ENCODE measurements at places on chromosomes 4 and X. TPM values are rescaled to one million over a fixed set of nuclear protein-coding genes. Genes with fewer than 3 reads are reported as not detected.

GRCh38 chr4:109801895-109802319 is at the start of gene CFI:
Gene CFI (minus strand): TSS chr4:109801999. CDS start chr4:109801971, 28 bp downstream.
- DNase-seq = peak; percentile 55

DNA sequence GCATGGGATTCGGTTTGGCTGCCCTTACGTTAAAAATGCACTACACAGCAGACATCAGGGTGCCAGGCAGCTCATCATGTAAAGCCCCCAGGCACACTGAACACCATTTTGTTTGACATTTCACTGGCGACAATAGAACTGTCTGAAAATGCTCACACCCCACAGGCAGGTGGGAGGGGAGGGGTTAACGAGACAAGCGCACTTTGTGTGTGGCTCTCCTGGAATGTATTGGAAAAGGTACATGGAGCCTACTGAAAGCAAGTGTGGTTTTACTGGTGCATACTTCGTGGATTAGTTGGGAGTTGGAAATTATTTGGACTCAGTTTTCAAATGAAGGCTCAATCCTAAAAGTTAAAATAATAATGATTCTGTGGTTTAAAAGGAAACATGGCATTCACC is 31.6 kb upstream of the PPARGC1A start:
- DNase-seq = no peak

- DNase-seq = no peak
Measured at GRCh38 chrX:134883137-134883700, 107.6 kb upstream of the SMIM10 start.

DNA sequence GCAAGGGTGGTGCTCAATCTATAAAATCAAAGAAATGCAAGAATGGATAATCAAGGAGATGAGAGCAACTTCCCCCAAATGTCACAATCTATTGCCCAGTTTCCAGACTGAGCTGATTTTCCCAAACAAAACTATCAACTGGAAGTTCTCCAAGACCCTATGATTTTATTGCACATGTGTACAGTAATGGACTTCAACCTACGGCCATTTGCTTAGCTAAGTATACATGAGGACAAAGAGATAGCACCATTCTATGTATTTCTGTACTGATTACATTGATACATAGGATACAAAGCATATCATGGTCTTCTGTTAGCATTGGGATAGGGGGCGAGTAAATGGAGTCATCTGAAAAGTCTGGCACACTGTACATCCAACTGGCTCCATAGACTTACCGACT is 407.8 kb downstream of the GABRG1 start:
- no peak for DNase-seq

- DNase-seq = no peak
Measured at GRCh38 chr4:126028876-126029275, 714.1 kb downstream of the FAT4 start.

GRCh38 chrX:81286608-81287007 is 84.7 kb downstream of the SH3BGRL start:
- DNase-seq = no peak

DNA sequence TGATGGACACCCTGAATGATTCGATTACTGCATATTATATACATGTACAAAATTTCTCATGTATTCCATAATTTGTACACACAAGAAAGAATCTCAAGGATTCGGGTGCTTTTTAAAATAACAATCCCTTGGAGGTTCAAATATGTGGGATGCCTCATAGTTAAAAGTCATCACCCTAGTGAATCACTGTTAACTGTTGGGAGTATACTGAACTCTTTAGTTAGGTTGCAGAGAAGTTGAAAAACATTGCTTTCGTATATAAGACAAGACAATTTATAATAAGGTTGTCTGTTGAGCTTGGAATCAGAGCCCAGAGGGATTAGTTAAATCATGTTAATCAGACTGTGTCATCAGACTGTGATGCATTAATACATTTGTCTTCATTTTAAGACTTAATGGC is 15.6 kb downstream of the DCK start:
- no peak for DNase-seq

DNA sequence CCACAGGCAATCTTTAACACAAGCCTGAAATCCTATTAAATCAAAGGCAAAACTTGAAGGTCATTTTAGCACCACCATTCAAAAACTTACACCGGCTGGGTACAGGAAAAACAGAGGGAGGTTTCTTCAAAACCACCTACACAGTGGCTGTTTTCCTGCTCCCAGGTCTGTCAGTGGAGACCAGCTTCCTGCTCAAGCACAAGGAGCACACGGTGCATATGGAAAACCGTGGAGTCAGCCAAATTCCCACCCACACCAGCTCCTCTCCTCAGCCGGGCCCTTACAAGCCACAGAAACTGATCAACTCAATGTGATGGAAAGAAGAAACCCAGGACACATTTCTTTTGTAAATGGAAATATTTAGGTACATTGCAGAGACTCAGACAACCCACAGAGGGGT is 14.3 kb upstream of the FAM241A start:
- DNase-seq = no peak

DNA sequence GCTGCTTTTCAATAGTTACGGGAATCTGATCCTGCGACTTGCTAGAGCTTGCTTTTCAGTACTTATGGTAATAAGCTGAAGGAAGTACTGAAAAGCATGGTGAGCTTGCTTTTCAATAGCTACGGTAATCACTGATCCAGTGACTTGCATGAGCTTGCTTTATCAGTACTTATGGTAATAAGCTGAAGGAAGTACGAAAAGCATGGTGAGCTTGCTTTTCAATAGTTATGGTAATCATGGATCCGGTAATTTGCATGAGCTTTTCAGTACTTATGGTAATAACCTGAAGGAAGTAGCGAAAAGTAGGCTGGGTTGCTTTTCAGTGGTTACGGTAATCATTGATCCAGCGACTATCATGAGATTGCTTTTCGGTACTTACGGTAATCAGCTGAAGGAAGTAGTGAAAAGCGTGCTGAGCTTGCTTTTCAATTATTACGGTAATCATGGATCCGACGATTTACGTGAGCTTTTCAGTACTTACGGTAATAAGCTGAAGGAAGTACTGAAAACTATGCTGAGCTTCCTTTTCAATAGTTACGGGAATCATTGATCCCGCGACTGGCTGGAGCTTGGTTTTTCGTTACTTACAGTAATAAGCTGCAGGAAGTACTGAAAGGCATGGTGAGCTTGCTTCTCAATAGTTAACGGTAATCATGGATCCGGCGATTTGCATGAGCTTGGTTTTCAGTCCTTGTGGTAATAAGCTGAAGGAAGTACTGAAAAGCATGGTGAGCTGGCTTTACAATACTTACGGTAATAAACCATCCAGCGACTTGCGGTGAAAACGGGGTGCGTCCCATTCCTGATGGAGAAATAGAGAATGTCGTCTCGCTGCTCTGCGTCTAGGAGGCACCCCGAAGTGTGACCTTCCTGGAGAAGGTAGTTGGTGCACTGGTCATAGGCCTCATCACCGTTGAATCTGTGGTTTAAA is 6.5 kb downstream of the CRLF2 start:
- DNase-seq = peak; percentile 84

- DNase-seq = no peak
Measured at GRCh38 chr4:53004497-53005148, 142.5 kb downstream of the RASL11B start.

DNA sequence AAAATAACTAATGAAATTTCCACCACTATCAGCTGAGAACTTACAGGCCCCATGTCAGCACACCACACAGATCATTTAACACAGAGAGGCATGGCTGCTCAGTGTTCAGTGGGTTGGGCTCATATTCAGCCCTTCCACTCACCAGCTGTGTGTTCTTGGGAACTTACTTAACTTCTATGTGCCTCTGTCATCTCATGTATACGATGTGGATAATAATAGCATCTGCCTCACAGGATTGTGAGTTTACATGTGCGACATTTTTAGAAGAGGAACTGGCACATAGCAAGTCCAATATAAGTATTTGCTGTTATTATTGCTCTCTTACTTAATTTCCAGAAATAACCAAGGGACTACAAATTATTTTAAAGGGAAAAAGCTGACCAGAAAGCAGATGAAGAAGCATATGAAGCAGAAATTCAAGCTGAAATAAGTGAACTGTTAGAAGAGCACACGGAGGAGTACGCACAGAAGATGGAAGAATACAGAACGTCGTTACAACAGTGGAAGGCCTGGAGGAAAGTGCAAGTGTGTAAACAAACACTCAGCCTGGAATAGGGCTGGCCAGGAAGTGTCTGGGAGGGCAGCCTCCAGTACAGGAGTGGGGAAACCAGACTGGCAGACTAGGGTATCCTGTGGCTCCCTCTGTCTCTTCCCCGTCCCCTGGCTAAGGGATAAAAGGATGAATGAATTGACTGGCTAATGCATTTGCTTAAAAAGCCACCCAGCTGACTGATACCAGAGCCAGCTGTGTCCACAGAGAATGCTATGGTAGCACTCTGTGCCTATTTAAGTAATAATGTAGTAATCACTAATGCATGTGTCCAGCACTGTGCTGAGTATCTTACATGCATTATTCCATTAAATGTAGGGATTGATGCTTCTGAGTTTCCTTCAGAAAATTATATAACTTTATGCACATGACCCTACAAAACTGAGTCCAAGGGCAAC is 67.1 kb downstream of the CC2D2A start:
- DNase-seq = no peak

- DNase-seq = no peak
Measured at GRCh38 chr4:87490664-87491369, 38.4 kb downstream of the SPARCL1 start.

- DNase-seq = no peak
Measured at GRCh38 chrX:24229976-24230375, 80.4 kb downstream of the ZFX start.

DNA sequence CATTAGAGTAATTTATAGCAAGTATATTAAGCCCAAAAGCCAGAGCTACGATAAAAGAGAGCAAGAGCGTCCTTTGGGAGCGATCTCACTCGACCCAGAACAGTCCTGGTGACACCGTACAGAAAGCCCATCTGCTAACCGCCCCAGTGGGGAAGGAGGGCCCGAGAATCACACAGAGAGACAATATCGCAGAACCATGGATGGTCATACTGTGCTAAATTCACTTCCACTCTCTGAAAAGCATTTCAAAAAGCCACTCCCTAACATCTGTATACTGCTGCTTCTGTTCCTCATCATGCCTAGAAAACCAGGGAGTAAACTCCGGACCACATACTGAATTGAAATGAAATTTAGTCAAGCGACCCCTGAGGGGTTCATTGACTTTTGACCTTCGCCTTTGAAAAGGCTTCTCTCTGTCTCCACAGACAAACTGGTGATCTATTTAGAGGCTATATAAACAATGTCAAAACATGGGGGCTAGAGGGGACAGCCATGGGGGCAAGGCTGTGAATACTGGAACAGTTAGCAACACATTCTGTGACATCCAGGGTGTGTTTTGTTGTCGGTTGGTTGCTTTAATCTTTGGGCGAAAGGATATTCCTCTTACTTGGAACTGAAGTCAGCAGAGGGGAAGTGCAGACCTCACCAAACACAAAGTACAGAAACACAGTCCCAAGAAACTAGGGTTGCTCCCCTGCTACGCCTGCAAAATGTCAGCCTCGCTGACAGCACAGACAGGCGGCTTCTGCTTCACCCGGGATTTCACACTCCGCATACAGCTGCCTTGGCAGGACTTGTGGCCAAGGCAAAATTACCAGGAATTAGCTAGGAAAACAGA is 129.0 kb upstream of the RASGEF1B start:
- no peak for DNase-seq

- no peak for DNase-seq
Measured at GRCh38 chr4:16075975-16076757, 7.7 kb downstream of the PROM1 start.

- DNase-seq = no peak
Measured at GRCh38 chr4:155693015-155693663, 26.5 kb downstream of the GUCY1A1 start.

- DNase-seq = peak; percentile 27
Measured at GRCh38 chrX:17689971-17690409, 47.3 kb upstream of the SCML1 start.

- no peak for DNase-seq
Measured at GRCh38 chrX:153925387-153925738, 701 bp downstream of the ARHGAP4 start.

GRCh38 chrX:97158269-97158668 is 274.6 kb downstream of the RPA4 start:
- no peak for DNase-seq

GRCh38 chr4:123790681-123791080 is 394.1 kb downstream of the SPRY1 start:
- no peak for DNase-seq

DNA sequence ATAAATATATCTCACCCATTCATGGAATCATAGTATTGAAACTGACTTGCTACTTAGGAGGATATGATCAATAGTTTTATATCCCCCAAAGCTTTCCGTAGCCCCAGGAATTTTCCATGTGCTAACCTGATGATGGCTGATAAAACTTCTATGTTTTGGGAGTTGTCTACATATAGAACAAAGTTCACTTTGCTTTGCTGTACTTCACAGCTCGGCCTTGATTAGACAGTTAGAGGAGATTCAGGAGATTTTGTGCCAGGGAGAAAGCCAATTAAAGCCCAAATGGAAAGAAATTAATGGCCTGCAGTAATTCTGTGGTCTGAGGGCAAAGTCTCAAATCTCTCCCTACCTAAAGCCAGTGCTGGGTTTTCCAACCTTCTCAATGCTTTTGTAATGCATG is 114.9 kb upstream of the SLC34A2 start:
- DNase-seq = no peak

DNA sequence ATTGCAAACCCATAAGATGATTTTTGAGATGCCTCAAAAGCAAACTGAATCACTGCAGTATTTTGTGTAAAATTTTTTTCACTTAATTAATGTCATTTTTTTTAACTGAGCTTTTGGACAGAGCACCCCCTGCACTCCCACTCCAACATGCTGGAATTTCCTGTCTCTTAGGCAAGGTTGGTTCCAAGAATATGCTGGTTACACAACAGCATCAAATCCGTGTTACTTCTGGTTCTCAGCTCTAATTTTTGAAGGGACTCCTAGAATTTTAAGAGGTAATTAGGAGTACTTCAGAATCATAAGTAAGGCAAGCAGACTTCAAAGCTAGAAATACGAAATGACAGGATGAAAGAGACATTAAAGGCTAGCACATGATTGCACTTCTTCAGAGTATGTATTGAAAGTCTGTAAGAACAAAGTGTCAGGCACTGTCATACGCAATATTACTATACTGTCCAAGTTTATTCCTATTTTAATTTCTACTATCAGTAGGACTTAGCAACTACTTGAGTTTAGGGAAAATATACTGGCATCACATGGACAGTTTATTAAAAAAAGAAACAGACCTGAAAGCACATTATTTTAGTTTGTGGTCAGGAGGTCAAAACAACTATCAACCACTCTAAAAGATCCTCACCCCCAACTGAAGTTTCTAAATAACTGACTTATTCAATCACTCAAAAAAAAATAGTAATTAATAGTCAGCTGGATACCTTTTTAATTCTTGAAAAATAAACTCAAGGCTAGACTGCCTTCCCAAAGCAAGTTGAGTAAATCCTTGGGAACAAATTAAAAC is 1.6 kb upstream of the JCHAIN start:
- DNase-seq = no peak

Gene DEFB131A
- not detected for total RNA-seq

Gene GLA
- 27.2 TPM for total RNA-seq

Gene TSPAN7
- total RNA-seq = 13.5 TPM

Gene CXCL1
- total RNA-seq = 404 TPM

Gene ADH5
- 93.0 TPM for total RNA-seq

Gene C4orf50
- not detected for total RNA-seq

Gene ANOS1
- total RNA-seq = 3.3 TPM

Gene RXFP1
- not detected for total RNA-seq

Gene LUZP4
- not detected for total RNA-seq

Gene NSD2
- total RNA-seq = 49.8 TPM

Gene HTN1
- total RNA-seq = not detected

Gene H2BW1
- not detected for total RNA-seq

Gene MGAT4D
- total RNA-seq = not detected

Gene ATP1B4
- not detected for total RNA-seq

Gene CLTRN
- 2.1 TPM for total RNA-seq

Gene DMP1
- total RNA-seq = not detected

Gene RNF128
- 1.1 TPM for total RNA-seq

Gene F8A3
- 9.0 TPM for total RNA-seq

Gene GLUD2
- total RNA-seq = 1.6 TPM

Gene FRMD7
- not detected for total RNA-seq

Data from glomerular endothelial cell (primary cell).